Activated naive CD4-positive, alpha-beta T cell (primary cell): ENCODE measurements at places on chromosomes 13 and 19.

DNA sequence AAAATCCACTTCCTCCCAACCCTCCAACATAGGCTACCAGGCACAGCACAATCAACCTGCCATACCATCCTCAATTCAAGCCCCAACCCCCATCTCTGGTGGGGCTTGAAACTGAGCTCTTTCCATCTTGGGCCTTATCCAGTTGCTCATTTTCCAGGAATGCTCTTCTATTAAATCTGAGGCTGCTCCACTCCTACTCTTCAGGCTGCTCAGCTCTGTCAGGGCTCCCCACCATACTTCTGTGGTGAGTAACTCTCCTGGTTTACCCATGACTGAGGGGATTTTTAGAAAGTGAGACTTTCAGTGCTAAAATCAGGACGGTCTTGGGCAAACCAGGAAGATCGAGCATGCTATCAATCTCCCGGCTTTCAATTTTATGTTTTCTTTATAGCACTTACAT, 512.8 kb downstream of the LMO7 start:
- DNase-seq: no peak

DNA sequence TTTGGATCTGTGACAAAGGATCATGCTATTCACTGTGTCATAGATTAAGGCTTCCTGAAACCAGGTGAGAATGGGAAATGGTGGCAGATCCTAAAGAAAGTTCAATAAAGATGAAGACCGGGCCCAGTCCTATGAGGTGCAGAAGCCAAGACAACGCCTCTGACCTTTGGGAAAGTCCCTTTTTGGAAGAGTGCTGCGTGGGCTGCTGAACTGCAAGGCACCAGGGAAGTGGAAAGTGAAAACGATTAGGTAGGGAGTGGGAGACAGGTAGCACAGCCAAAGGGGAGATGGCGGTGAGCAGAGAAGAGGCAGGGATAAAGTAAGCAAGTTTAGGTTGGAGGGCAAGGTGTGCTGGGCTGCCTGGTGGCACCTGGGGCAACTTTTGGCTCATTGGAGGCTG, 16.3 kb downstream of the MBNL2 start:
- no peak for DNase-seq

- no peak for DNase-seq
Observed at GRCh38 chr19:2676823-2677222, 25.7 kb downstream of the GNG7 start.

- DNase-seq: no peak
Observed at GRCh38 chr19:29878973-29879654, 62.9 kb upstream of the URI1 start.

DNA sequence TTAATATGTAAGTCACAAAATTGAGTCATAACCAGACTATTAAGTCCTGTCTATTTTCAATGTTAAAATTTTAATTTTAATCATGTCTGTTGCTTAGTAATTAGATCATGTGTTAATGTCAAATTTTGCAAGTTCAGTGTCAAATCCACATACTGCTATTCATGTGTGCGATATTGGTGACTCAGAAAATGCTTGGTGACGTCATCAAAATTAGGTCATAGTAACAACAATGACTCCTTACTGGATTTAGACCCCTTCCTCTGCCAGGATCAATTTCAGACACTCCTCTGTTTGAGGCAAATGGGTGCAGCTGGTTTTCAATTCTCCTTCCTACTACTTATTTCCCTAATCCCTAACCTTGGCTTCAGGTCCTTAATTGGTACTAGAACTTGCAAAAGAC, 1394.3 kb upstream of the SLC10A2 start:
- DNase-seq: no peak

DNA sequence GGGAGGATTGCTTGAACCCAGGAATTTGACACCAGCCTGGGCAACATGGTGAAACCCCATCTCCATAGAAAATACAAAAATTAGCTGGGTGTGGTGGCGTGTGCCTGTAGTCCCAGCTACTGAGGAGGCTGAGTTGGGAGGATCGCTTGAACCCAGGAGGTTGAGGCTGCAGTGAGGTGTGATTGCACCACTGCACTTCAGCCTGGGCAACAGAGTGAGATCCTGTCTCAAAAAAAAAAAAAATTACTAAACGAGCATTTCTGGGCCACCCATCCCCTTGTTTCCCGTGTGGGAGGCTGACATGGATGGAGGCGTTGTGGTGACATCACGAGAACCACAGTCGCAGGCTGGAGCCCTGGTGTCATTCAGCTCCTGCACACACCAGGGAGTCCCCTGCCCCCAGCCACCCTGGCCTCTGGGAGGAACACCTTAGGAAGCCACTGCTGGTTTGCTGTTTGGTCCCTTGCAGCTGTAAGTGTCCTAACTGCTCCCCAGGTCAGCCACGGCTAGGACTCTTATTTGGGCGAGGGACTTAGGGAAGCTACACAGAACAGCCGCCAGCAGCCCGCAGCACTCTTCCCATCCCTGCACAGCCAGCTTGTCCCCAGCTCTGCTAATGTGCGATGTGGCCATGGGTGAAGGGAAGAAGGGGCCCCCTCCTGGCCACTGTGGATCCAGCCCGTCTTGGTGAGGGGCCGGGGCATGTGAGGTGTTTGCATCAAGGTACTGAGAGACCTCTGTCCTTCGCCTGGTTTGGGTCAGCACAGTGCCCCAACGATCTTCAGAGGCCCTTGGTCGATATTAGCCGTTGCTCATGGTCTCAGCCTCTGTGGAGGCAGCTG, 12.7 kb downstream of the NKPD1 start:
- DNase-seq: no peak

DNA sequence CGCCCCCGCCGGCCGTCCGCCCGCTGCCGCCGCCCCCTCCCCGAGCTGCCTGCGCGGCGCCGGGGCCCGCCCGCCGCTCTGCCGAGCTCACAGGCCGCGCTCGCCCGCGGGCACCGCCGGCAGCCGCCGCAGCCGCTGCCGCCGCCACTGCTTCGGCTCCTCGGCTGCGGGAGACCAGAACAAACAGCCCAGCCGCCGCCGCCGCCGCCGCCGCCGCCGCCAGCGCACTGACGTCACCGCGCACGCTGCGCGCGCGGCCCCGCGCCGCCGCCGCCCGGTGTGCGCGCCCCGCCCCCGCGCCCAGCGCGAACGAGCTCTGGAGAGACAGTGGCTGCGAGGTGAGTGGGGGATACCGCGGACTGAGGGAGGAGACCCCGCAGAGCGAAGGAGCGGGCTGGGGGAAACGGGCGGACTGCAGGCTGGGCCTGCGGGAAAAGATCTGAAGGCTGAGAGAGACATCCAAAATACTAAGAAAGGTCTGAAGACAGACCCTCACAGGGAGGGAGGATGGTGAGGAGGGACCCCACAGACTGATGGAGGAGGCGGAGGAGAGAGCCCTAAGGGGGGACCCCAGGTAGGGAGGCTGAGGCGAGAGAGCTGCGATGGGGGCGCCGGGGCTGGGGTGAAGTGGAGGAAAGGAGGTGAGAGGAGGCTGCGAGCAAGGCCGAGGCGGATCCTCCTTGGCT, at the start of gene BRD4:
BRD4 (minus strand) TSS at position 229 of the 686 bp plus-strand sequence. CDS start 59,440 bp downstream, outside the sequence.
- peak; percentile 52 for DNase-seq

GRCh38 chr13:40661875-40662665, 4.4 kb downstream of the FOXO1 start:
- DNase-seq: no peak

GRCh38 chr19:19171821-19172532, 1.9 kb upstream of the MEF2B start:
- DNase-seq: no peak

DNA sequence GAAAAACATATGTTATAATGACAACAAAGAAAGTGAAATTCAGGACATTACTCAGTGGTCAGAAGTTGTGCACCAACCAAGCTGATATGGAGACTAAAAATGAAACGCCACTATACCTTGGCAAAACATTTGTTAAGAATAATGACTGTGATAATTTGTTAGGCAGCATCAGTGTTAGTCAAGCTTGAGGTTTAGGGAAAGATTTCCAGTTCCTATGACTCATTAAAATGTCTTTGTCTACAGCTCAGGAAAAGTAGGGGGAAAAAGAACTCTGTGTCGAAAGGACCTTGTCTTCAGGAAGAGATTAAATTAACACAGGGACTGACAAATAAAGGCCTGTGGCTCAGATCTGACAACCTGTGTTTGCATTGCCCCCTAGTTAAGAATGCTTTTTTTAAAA, 764.1 kb upstream of the SLITRK6 start:
- DNase-seq: no peak

GRCh38 chr13:24539500-24540165, 27.1 kb upstream of the PARP4 start:
- DNase-seq: no peak

DNA sequence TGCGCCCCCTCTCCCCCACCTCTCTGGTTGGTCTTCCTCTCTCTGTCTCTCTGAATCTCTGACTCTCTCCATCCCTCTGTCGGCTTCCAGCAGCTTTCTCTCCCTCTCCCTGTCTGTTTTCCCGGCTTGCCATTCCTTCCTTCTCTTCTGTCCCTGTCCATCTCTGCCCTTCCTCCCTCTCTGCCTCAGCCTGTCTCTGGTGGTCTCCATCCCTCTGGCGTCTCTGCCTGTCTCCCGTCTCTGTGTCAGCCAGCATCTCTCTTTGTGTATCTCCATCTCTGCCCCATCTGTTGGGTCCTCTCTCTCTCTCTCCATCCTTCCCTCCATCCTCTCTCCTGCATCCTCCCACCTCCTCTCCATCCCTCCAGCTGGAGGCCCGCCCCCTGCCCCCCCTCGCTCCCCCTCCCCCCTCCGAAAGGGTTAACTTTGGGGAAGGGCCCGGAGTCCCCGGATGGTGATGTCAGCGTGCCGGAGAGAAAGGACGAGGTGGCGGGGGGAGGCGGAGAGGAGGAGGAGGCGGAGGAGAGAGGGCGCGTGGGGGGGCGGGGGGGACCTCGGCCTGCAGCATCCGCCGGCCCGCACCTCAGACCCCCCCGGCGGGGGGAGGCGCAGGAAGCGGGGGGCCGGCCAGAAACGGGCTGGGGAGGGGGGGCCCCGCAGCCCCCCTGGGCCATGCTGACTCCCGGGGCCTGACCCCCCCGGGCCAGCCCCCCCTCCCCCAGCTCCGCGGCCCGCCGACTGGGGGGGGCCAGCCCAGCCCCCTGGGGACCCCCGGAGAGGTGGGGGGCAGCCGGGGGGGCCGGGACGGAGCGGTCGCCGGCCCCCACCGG, at the start of gene BRSK1:
BRSK1 (plus strand) TSS at position 450 of the 830 bp plus-strand sequence. CDS start 446 bp downstream, outside the sequence.
- peak; percentile 21 for DNase-seq

GRCh38 chr13:24180750-24181377, 20.3 kb downstream of the SPATA13 start:
- no peak for DNase-seq

DNA sequence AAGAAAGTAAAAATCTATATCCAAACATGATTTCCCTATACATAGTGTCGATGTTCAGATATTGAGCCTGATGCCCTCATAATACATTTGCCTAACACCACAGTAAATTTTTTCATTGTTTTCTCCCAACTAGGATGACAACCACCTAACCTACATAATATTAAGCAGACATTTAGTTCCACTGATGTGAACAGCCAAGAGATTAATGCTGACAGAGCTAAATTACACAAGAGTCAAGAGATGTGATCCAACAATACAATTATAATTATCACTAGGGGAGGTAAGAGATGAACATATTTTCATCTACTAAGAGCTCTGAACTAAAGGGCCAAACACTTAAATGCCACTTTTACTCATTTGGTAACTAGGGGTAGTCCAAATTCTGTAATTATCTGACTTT, 145.9 kb downstream of the DACH1 start:
- DNase-seq: no peak

GRCh38 chr13:43094901-43095300, 71.5 kb downstream of the DNAJC15 start:
- DNase-seq: no peak

DNA sequence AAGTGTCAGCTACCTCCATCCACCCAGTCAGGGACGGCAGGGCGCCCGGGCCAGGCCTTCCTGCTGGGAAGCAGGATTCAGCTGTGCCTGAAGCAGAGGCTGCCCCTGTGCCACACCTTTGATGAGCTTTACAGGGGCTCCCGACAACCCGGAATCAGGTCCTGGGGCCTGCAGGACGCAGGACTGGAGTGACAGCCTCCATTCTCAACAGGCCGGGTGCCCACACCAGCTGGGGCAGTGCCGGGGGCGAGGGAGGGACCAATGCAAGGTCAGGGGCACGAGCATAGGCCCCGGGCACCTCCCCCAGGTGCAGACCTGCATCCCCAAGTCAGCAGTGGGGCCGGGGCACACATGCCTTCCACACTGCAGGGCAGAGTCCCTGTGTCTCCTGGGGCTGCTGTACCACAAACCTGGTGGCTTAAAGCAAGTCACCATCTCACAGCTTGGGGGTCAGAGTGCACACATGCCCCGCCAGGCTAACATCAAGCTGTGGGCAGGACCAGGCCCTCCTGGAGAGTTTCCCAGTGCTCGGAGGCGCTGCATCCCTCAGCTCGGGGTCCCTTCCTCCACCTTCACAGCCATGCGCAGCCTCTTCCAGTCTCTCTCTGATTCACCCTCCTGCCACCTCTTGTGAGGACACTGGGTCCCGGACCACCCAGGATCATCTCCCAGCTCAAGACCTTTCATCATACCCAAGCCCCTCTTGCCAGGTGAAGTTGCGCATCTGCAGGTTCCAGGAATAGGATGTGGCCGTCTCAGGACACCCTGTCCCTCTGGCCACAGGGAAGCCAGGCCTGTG, 13.4 kb downstream of the UBXN6 start:
- DNase-seq: no peak

DNA sequence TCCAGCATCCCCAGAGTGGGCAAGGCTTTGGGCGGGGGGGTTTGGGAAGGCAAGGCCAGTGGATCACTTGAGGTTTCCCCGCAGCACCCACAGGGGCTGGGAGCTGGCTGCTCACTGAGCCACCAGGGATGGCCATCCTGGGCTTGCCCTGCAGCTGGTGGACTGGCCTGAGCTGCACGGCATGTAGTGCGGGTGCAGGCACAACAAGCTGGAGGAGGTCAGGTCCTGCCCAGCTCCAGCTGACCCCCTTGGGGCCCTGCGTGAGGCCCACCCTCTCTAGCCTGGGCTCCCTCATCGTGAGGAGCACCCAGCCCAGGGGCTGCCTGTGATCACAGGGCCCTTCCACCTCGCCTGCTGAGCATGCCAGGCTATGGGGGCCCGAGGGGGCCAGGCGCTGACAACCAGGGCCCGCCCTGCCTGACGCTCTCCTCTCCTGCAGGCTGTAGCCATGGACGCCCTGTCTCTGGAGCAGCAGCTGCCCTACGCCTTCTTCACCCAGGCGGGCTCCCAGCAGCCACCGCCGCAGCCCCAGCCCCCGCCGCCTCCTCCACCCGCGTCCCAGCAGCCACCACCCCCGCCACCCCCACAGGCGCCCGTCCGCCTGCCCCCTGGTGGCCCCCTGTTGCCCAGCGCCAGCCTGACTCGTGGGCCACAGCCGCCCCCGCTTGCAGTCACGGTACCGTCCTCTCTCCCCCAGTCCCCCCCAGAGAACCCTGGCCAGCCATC, 22.9 kb downstream of the COMP start:
- DNase-seq: no peak

GRCh38 chr19:16518483-16519229, 22.5 kb downstream of the C19orf44 start:
- no peak for DNase-seq

- peak; percentile 81 for DNase-seq
Observed at GRCh38 chr19:10603084-10603872, 16.2 kb upstream of the AP1M2 start.

- DNase-seq: no peak
Observed at GRCh38 chr13:44710576-44710975, 134.4 kb upstream of the TSC22D1 start.

GRCh38 chr19:13987101-13987890, 18.8 kb downstream of the RFX1 start:
- no peak for DNase-seq
